NCI-H1930 (cell line): ENCODE measurements at places on chromosomes 6 and 20.
A peak's percentile ranks its signal among the peaks of the same experiment; 100 is the strongest.

- no peak for DNase-seq
These were observed 83.4 kb downstream of the MAP7 start for GRCh38 chr6:136466777-136467176.

DNA sequence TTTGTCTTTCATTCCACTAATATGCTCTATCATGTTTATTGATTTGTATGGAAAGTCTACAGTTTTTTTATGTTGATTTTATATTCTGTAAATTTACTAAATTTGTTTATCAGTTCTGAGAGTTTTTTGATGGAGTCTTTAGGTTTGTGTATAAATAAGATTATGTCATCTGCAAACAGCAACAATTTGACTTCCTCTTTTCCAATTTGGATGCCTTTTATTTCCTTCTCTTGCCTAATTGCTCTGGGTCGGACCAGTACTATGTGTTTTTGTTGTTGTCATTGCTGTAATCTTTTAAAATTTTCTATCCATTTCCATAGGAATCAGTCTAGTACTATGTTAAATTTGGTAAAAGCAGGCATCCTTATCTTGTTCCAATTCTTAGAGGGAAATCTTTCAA, 31.5 kb upstream of the POLR1H start:
- no peak for DNase-seq

- no peak for DNase-seq
These were observed 25.2 kb downstream of the RFPL4B start for GRCh38 chr6:112372226-112372806.

DNA sequence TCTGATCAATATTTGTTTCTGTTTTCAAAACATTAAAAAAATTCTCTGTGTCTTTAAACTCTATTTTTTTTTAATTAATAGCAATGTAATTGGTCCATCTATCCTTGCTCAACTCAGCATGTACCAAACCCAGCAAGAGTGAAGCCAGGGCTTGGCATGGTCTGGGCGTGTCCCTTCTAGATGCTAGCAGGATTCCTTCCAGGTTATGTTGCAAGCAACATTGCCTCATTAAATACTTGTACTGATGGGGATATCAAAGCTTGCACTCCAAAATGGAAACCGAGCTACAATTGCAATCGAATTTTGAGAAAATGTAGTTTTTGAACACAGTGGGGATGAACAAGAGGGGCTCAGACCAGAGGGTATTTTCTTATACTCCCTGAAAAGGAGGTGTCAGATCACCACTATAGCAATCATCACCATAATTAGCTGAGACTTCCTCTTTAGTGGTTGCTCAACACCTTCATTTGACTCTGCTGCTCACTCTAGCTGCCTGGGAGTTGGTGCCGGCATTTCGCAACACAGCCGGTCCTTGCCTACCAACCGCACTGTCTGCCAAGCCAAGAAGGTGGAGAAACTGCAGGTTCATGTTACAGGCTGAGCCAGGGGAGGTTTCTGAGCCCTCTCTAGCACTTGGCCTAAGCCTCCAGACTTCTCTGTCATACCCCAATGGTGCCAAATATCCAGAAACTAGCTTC, 67.8 kb upstream of the RALGAPA2 start:
- no peak for DNase-seq

DNA sequence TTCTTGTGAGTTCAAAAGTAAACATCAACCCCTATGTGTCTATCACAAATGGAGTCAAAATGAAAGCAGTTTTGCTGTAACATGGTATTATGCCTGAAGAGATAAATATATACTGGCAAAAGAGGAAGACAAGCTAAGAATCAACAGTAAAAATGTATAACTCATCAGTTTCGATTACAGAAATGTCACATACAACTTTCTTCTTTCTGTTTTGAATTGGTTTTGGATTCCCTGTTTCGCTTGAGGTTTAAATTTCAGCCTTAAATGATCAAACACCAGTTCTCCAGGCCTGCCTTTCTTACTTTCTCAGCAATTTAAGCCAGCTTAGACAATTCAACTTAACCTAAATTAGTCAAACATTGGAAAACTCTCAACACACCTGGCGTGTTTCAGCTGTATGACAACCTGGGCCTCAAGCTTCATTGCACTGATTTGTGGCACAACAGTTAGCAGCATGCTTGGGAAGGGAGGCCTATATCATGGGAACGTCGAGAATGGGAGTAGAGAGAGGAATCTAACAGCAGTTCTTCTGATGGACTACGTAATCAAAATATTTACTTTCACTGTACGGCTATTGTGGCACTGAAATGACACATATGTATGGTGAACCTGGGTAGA, 51.9 kb upstream of the MARCKS start:
- DNase-seq: no peak

DNA sequence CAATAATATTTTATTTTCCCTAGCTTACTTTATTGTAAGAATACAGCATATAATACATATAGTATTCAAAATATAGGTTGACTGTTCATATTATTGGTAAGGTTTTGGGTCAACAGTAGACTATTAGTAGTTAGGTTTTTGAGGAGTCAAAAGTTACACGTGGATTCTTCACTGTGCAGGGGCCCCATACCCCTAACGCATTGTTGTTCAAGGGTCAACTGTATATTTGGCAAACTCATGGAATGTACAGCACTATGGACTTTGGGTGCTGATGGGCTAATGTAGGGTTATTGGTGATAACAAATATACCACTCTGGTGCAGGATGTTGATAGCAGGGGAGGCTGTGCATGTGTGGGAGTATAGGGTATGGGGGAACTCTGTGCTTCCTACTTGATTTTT, 397.2 kb downstream of the BCKDHB start:
- no peak for DNase-seq

GRCh38 chr6:120869397-120869796, 464.9 kb downstream of the TBC1D32 start:
- no peak for DNase-seq

GRCh38 chr20:48066246-48066645, 281.0 kb upstream of the SULF2 start:
- DNase-seq: no peak

DNA sequence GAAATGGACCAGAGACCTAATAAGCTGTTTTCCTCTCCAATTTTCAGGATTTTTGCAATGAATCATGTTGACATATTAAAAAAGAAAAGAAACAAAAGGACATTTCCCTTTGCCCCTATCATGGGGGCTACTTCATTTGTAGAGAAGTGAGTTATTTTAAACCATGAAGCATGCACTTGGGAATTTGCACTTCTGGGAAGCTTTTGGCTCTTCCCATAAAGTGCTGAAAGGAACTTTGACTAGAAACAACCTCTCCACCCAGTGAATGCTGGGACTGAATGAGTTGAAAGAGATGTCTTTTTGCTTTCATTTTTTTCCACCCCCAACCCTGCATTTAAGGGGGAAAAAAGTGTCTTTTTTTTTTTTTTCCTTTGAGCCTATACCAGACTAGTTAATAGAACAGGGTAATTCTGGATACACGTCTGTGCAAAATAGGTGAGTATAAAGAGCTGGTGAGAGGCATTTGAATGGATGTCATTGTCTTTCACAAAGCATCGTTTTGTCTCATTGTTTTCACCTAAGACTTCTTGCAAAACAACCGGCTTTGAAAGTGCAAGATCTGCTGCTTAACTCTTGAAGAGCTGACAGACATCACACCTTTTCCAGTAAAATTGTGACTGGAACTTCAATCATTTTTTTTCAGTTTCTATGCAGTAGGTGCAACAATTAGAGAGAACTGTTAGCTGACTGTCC, 138.7 kb upstream of the BACH2 start:
- DNase-seq: no peak

DNA sequence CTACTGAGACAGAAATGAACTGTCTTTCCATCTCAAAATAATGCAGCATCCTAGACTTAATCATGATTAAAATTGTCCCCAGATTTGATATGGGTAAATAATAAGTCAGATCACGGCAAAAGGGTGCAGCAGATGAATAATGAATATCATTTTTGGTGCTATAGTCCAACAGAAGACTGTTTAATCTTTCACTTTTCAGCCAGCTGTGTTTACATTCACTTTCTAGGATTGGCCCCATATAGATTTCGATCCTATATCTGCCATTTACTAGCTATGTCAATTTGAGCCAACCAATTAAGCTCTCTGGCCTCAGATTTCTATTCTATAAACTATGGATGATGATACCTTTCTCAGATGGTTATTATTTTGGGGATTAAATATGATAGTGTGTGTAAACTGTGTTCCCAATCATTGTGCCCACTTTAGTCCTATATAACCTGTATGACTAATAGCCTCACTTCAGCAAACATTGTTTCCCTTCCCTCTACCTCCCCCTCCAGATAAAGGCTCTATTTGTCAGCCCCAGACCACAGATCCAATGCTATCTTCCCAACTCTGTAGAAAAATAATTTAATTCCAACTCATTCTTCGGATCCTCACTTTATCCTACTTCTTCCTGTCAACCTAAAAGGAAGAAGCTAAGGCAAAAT, 53.6 kb upstream of the NT5E start:
- peak; percentile 21 for DNase-seq

GRCh38 chr6:25369433-25370177, 90.4 kb downstream of the CARMIL1 start:
- DNase-seq: peak; percentile 91

DNA sequence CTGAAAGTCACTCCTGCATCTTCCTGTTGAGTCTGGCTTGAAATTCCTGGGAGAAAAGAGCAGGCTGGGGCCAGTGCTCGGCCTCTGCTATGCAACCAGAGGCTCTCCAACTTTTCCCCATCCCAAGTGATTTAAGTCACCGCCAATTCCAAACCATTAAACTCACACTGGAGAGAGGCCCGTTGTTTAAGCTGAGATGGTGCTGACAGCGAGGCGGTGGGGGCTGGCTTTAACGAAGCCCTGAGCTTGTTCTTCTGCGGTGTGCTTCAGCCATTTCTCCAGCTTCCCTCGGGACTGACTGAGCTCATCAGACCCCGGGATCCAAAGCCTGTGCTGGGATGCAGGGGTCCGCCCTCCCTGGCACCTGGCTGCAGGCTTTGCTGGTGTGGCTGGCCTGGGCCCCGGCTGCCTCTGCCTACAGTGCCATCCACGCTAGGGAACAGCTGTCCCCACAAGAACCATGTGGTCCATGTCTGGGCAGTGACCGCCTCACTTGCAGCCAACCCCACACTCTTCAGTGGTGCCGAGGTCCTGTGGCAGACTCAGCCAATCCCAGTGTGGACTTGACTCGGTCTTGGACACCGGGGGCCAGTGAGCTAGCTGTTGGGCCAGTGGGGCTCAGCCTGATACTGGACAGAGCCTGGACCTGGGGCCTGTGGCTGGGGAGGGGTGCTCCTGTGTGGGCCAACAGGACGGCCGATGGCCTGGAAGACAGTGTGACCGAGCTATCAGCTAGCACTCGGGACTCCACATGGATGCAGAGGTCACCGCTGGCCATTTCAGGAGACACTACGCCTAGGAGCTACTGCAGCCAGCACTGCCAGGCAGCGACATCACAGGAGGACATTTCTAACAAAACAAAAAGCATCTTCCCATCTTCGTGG, 21.2 kb downstream of the RAMACL start:
- no peak for DNase-seq

DNA sequence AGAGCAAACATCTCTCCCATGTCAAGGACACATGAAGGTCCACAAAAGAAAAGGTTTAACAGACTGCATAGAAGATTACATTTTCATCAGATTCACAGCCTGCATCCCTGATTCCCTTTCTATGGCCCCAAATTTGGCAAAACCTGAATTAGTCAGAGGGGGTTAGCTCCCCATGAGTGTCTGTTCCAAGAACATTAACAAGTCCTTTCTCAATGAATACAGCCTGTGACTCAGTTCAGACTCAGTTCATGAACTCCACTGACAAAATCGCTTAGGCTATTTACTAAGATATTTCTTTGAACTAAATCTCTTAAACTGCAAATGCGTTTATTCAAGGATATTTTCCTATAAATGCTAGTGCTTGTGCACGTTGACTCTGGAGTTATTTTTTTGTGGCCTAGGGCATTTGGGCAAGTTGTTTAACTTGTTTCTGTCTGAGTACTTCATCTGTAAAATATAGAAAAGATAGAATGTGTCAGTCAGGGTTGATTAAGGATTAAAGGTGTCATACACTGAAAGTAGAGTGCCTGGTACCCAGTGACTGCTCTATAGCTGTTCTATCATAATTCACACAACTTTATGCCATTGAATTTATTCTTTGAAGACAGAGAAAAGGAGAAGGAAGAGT, 422.6 kb downstream of the HTR1B start:
- DNase-seq: no peak

DNA sequence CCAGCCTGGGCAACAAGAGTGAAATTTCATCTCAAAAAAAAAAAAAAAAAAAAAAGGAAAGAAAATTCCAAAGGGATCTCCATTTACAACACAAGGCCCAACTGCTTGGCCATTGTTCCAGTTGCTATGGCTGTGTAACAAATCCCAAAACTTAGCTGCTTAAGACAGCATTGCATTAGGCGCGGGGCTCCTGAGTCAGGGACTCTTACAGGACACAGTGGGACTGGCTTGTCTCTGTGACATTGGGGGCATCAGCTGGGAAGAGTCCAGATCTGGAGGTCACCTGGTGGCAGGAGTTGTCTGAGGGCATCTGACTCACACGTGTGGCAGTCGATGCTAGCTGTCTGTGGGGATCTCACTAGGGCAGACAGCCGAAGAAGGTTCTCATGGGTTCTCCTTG, 35.6 kb downstream of the TTLL9 start:
- DNase-seq: no peak

DNA sequence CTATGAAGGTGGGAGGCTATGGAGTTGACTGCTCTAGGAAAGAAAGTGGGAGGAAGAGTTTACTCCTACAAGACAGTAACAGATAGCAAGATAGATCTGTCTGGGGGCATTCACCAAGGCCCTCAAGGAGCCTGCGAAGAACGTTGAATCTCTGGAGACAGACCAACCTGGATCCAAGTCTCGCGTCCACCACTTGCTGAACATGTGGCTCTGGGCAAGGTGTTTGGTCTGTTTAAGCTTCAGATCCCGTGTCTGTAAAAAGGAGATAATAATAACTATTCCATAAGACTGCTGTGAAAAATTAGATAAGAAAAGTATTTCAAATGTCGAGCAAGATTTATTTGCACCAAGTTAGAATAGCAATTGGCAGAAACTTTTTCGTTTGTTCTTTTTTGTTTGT, 8.1 kb upstream of the EEF1A1 start:
- no peak for DNase-seq

GRCh38 chr6:115932481-115932880, 128.2 kb downstream of the FRK start:
- DNase-seq: no peak
